ENCODE measurements at places on chromosomes 1 and 21.

- DNase-seq: peak; percentile 45
Observed at GRCh38 chr1:36366091-36366661, 19.5 kb downstream of the STK40 start.

GRCh38 chr21:15729674-15730483, at the start of gene USP25:
TSS of gene USP25 (plus strand) at chr21:15729982. CDS start at chr21:15730394, 412 bp downstream.
- DNase-seq: peak; percentile 85

- DNase-seq: no peak
Observed at GRCh38 chr1:223266632-223267172, 97.3 kb downstream of the SUSD4 start.

DNA sequence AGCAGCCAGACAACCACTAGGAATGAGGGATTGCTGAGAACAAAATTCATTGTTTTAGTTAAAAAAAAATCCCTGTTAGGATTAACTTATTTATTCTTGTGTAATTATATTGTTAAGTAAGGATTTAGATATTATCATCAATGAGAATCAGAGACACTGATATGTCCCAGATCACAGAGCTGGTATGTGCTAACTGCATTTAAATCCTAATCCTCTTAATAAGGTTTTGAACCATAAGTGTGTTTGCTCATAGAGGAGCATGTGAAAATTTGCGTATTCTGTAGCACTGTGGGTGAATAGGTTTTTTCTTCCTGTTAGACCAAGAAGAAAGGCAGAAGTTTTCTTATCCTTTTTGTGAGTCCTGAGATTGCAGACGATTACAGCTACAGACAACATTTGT, 147.1 kb downstream of the HHAT start:
- no peak for DNase-seq

DNA sequence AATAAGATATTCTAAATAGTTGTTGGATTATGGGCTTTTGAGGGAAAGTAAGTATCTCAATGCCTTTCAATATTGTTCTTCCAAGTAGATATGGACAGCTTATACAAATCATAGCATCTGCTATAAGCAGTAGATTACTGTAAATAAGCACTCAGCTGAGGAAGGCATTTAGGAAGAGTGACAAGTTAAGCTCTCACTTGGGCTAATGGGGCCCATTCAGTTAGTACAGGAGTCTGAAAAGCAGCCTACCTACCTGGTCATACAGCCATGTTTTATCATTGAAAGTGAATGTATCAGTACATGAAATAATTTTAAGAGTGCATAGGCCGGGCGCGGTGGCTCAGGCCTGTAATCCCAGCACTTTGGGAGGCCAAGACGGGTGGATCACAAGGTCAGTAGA, 73.1 kb downstream of the APP start:
- DNase-seq: no peak

DNA sequence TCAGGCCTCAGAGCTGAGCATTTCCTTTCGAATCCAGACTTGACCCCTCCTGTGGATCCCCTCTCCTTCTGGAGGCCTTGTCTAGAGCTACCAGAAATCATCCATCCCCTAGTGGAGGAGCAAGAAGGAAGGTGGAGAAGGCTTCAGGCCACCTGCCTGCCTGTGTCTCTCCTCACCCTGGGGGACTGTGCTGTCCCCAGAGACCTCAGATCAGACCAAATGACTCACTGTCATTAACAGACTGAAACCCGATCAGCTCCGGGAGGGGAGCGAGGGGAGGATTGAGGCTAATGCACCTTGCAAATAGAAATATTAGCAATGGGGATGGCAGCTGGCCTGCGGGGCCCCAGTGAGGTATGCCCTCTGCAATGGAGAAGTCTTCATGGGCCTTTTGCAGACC, 2.1 kb downstream of the MYBPH start:
- DNase-seq: no peak

DNA sequence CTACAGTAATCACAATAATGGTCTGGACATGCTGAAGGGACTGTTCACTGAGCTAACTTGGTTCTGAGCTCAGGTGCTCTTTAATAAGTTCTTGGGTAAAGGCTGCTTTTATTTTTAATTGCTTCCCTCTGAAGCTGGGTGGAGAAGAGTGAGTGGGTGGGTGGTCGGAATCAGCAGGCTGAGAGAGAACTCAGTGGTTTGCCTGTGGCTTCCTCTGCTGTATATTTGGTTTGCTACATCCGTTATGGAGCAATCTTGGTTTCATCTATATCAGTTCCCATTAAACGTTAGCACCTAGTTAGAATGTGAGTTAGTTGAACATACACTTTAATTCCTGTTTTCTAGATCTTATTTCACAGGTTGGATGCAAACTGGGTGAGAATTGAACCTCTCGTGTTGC, 23.3 kb downstream of the CNIH4 start:
- peak; percentile 36 for DNase-seq

DNA sequence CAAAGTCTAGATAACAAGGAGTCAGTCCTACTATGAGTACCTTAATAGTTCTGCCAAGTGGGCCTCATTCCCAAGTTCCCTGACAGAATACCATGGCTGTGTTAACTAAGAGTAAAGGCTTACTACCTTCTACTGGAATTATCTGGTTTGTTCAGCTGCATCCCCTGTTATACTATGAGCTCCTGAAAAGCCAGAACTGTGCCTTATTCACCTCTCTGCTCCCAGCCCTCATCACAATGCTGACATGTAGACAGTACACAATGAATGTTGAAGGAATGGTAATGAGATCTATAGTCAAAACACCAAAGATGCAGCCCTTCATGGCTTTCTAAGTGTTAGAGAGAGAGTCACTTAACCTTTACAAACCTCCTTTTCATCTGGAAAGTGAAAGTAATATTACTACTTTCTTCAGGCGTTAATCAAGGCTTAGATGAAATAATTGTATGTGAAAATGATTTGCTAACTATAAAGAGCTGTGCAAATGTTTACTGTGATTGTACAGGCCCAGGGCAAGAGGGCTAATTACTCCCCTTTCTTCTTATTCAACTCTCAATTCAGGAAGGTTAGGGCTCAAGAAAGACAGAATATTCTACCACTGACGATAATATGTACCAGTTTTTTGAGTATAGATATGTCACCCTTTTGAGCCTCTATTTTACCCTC, 70.3 kb upstream of the MROH9 start:
- no peak for DNase-seq

DNA sequence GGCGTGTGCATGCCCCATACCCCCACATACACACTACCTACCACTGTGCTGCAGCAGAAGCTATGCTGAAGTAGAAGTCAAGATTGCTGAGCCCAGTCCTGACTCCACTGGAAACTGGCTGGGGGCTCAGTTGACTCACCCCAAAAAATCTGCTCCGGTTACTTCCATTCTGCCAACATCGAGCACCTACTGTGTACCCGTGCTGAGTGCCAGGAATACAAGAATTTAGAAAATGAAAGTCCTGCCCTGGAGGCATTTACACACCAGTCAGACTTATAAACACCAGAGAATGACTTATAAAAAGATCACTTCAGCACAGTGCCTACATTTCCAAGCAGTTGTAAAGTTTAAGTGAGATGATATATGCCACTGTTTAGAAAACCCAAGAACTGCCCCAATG, 99.1 kb downstream of the NMNAT2 start:
- no peak for DNase-seq

DNA sequence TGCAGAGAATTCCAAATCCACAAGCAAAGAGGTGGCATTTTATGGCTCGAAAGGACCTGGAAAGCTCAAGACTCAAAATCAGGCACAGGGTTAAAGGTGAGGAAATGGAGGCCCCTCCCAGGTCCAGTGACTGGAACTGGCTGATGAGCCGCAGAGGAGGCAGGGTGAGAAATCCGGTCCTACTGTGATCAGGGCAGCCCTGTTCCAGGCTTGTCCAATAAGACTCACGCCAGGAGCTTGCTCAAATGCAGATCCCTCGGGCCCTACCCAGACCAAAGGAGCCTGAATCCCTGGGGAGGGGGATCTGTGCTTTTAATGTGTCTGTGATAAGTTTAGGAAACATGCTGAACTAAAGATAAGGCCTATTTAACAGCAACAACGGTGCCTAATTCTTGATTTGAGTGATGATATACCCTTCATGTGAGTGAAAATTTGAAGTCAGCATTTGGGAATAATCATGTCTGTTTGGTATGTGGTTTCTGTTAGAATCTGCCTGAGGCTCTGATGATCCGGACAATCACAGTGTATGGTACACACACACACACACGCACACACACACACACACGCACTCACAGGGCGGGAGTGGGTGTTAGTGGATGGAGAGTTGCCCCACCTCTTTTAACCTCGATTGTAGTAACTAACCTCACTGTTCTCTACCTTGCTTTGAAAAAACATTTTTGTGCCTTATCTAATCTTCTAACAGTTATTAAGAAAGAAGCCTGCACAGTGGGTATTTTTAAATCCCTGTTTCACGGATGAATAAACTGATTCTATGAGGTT, 54.1 kb upstream of the LYST start:
- no peak for DNase-seq

DNA sequence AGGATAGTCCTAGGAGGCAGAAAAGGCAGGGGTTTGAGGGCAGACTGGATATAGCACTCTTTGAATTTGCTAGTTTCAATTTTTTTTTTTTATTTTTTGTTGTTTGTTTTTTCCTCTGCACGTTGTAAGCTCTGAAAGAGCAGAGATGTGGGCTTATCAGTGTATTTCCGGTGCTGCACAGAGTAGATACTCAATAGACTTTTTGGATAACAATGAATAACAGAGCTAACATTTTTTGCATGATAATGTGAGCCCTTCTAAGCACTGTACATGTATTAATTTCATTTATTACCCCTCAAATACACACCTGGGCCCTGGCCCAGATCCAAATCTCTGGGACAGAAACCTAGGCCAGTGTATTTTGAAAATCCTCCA, 17.1 kb upstream of the PARP1 start:
- DNase-seq: no peak

DNA sequence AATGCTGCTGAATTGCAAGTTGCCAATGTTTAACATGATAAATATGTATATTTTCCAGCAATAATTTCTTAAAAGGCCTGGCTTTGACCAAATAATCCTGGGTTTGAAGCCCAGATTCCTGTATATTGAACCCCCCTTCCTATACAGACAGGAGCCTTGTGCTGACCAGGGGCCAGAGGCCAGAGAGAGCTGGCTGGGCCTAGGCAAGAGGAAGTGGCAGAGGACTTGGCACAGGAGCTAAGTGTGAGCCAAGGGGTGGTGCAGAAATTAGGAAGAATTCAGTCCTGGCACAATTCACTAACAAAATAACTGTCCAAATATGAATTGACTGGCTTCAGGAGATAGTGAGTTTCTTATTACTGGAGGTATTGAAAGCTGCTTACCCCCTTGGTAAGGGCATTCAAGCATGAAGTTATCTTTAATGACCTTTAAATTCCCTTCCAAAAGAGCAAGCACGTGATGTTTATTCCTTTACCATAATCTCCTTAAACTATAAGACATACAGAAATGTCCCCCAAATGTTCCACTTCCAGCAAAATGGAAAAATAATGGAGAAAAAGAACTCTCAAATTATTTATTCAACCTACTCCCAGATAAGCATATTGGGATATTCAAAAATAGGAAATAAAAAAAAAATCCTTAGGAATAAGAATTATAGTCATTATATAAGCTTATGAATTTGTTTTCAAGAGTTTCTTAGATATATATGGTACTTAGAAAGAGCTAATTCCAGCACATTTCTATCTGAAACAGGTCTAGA, 26.6 kb downstream of the NIBAN1 start:
- no peak for DNase-seq

DNA sequence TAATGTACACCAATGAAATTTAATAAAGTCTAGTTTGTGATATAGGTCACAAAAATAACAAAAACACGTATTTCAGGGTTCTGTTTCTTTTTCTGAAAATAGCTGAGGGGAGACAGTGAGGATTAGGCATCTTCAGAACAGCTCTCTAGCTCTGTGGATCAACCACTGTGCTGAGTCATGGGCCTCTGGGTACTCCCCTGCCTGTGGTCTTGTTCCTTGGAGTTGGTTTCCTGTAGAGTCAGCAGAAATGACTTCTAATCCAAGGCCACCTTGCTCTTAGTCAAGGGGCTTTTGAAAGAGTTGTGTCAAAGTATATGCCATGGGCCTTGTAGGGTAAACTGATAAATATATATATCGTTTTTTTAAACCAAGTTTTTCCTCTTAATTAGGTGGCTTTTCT, 141.8 kb upstream of the ZRANB2 start:
- DNase-seq: no peak

DNA sequence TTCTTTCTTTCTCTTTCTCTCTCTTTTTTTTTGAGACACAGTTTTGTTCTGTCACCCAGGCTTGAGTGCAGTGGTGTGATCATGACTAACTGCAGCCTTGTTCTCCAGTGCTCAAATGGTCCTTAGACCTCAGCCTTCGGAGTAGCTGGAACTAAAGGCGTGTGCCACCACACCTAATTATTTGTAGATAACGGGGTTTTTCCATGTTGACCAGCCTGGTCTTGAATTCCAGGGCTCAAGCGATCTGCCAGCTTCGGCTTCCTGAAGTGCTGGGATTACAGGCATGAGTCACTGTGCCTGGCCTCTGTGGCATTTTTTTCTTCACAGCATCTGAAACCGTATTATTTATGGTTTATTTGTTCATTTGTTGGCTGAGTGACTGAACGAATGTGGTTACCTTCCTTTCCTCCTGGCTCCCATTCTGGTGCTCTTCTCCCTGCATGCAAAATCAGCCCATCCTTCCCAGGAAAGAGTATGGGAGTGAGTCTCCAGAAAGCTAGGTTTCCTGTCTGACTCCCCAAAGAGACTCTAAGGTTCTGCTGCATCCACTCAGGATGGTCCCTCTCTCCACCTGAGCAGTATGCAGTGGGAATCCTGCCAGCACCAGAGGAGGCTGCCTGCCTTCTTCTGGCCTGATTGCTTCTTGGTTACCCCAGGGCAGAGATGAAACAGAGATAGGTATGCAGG, 155.0 kb upstream of the BEND5 start:
- no peak for DNase-seq
